Immature natural killer cell (primary cell): ENCODE measurements at places on chromosomes 3 and 15. TPM values are rescaled to one million over a fixed set of nuclear protein-coding genes. Genes with fewer than 3 reads are reported as not detected.

PLIN1 gene
- polyA plus RNA-seq = not detected

CIB2 gene
- polyA plus RNA-seq = 2.8 TPM

HTR3C gene
- not detected for polyA plus RNA-seq

GTPBP8 gene
- polyA plus RNA-seq = 28.3 TPM

SLC12A1 gene
- polyA plus RNA-seq = not detected

TBC1D21 gene
- not detected for polyA plus RNA-seq

AP3S2 gene
- 32.2 TPM for polyA plus RNA-seq

UBA7 gene
- polyA plus RNA-seq = 28.5 TPM

CYP8B1 gene
- not detected for polyA plus RNA-seq

KNG1 gene
- polyA plus RNA-seq = not detected

CHRM5 gene
- not detected for polyA plus RNA-seq

DUOXA2 gene
- polyA plus RNA-seq = not detected

CLDN11 gene
- not detected for polyA plus RNA-seq

MITF gene
- polyA plus RNA-seq = 2.3 TPM

ZBTB38 gene
- 68.1 TPM for polyA plus RNA-seq

IREB2 gene
- 13.8 TPM for polyA plus RNA-seq

UNC13C gene
- not detected for polyA plus RNA-seq

MEGF11 gene
- not detected for polyA plus RNA-seq

CPA3 gene
- not detected for polyA plus RNA-seq

TGFBR2 gene
- polyA plus RNA-seq = 36.8 TPM

KCNAB1 gene
- polyA plus RNA-seq = 0.06 TPM

MUSTN1 gene
- not detected for polyA plus RNA-seq

PAK6 gene
- polyA plus RNA-seq = 2.0 TPM

CNTN6 gene
- not detected for polyA plus RNA-seq

SEMA5B gene
- polyA plus RNA-seq = not detected

LSMEM2 gene
- not detected for polyA plus RNA-seq

ZIC4 gene
- not detected for polyA plus RNA-seq

CD80 gene
- not detected for polyA plus RNA-seq

ATP6V1A gene
- 51.1 TPM for polyA plus RNA-seq

UBXN7 gene
- polyA plus RNA-seq = 18.5 TPM

STXBP5L gene
- not detected for polyA plus RNA-seq

ACTR8 gene
- 22.5 TPM for polyA plus RNA-seq

FES gene
- polyA plus RNA-seq = 73.2 TPM

CHRD gene
- not detected for polyA plus RNA-seq

CHRNA5 gene
- 0.53 TPM for polyA plus RNA-seq

BTLA gene
- polyA plus RNA-seq = 1.1 TPM

CASR gene
- not detected for polyA plus RNA-seq

C3orf33 gene
- 3.2 TPM for polyA plus RNA-seq

POPDC2 gene
- 3.6 TPM for polyA plus RNA-seq

GOLGA6L7 gene
- polyA plus RNA-seq = not detected

TLR9 gene
- polyA plus RNA-seq = not detected

TMEM202 gene
- polyA plus RNA-seq = not detected

CKMT1B gene
- polyA plus RNA-seq = not detected

OR5K2 gene
- polyA plus RNA-seq = not detected

CACNA1D gene
- polyA plus RNA-seq = not detected

SOX2 gene
- not detected for polyA plus RNA-seq

GPR15 gene
- polyA plus RNA-seq = not detected

A4GNT gene
- polyA plus RNA-seq = not detected

TMEM45A gene
- polyA plus RNA-seq = 0.29 TPM

GOLGA8T gene
- polyA plus RNA-seq = 0.20 TPM

COL7A1 gene
- not detected for polyA plus RNA-seq
